Natural killer cell (primary cell): ENCODE measurements at places on chromosomes 3 and 15.
A peak's percentile ranks its signal among the peaks of the same experiment; 100 is the strongest.

DNA sequence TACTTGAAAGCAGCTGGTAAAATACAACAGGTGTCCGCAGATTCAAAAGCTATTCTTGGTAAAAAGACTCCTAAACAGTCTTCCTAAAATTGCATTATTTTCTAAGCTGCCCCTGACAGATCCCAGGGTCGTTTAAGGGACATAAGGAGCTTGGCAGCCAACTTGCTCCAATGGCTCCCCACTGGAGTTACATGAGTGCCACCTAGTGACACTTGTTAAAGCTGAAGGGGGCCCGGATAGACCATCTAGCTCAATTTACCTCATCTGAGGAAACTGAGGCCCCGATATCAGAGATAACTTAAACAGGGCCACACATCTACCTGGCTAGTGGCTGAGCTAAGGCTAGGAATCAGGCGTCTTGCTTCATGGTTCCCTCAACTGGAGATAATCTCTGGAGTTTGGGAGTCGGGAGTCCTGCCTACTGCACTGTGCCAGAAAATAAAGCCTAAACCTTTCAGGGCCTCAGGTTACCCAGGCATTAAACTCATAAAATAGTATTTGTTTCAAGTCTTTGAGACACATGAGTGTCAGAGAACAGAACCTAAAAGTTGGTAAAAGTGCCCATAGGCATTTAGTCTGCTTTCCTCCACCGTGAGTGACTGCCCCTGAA is 6.5 kb upstream of the TBC1D23 start:
- peak; percentile 65 for DNase-seq

DNA sequence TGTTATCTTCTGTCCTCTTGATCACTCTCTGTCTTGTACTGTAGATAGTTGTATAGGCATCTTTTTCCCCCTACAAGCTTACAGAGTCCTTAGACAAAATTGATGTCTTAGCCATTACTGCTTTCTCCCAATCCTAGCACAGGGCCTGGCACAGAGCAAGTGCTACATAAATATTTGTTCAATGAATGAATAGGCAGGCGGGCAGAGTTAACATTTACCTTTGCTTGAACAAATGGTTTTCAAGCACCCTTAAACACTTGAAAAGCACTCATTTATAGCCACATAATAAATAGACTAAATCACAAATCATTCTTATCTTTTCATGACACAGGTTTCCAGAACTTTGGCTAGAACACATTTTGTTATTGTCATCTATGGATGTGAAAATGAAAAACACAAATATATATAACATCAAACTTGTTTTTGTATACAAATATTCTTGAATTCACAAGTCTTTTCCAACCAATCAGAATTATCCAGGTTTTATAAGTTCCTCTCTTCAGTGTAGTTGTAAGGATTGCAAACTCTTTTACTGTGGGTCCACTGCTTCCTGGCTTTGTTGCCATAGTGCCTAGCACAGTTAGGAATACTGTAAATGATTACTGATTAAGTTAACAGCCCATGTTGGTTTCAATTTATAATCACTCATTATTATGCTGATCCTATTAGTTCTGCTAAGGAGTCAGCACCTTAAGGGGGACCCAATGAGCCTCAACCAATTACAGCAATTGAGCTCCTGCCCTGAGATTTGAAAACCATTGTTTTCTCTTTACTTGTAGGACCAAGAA is 61.9 kb downstream of the ISL2 start:
- no peak for DNase-seq

GRCh38 chr3:157300981-157301663 is 135.5 kb upstream of the PTX3 start:
- DNase-seq: no peak

- DNase-seq: no peak
Observed at GRCh38 chr3:66483409-66483906, 17.4 kb downstream of the LRIG1 start.

DNA sequence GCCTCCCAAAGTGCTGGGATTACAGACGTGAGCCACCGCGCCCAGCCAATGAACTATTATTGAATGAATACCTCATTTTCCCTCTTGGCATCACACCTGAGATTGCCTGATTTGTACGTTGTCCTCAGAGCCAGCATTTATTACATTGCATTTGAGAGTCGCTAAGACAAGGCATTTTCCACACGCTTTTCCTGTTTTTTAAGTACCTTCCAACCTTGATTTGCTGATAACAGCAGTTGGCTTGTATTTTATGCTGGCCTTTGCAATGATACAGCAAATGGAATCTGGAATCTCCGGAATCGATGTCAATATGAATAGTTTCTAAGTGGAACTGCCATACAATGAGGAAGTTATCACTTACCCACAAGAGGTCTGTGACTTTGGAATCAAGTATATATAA is 15.7 kb upstream of the CNBP start:
- DNase-seq: no peak

DNA sequence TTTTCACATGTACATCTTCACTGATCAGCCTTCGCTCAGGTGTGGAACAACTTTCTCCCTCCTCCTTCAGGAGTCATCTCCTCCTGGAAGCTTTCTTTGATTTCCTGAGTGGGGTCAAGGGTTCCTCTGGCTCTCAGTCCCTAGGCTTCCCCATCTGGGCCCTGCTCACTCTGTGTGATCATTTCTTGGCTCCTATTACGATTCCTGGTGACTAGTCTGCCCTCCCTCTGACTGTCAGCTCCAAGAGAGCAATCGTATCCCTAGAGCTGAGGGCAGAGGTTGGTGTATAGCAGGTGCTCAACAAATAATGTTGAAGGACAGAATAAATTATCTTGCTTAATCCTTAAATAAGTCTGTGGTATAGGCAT is 15.3 kb upstream of the PRKCD start:
- DNase-seq: no peak
